Left ventricle myocardium inferior (tissue), 1 donor: ENCODE measurements at places on chromosomes 16 and 17. TPM values are rescaled to one million over a fixed set of nuclear protein-coding genes. Genes with fewer than 3 reads are reported as not detected.
A peak's percentile ranks its signal among the peaks of the same experiment; 100 is the strongest.

TEX14 gene
- 0.19 TPM for total RNA-seq

DNA sequence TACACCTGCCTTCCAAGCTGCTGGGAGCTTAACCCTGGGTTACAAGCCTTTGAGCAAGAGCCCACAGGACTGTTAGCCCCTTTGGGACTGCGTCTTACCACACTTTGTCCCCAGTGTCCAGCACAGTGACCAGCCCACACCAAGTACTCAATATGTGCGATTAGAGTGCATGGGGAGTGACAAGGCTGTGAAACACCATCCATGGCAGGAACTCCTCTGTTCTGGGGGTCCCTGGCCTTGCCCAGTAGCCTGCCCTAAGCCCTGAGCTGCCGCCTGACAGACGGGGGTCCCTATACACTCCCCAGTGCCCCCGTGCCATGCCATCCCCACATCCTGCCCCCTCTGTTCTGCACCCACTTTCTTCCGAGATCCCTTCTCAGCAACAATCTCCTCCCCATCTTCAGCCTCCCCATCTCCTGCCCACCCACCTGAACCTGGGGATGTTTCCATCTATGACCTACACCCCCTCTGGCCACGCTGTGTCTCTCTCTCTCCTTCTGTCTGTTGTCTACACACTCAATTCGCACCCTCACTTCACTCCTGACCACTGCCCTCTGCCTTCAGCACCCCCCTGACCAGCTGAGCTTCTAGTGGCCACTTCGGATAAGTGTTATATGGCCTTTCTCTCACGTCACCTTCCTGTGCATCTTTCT, 112.9 kb upstream of the SMURF2 start:
- no peak for DNase-seq

DNA sequence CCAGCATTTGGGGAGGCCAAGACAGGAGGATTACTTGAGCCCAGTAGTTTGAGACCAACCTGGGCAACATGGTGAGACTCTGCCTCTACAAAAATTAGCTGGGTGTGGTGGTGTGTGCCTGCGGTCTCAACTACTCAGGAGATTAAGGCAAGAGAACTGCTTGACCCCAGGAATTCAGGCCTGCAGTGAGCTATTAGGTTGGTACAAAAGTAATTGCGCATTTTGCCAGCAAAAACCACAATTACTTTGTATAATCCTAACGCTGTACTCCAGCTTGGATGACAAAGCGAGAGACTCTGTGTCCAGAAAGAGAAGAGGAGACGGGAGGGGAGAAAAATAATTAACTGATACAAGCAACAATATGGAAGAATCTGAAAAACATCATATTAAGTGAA, 32.7 kb downstream of the YWHAE start:
- DNase-seq, result no peak

DNA sequence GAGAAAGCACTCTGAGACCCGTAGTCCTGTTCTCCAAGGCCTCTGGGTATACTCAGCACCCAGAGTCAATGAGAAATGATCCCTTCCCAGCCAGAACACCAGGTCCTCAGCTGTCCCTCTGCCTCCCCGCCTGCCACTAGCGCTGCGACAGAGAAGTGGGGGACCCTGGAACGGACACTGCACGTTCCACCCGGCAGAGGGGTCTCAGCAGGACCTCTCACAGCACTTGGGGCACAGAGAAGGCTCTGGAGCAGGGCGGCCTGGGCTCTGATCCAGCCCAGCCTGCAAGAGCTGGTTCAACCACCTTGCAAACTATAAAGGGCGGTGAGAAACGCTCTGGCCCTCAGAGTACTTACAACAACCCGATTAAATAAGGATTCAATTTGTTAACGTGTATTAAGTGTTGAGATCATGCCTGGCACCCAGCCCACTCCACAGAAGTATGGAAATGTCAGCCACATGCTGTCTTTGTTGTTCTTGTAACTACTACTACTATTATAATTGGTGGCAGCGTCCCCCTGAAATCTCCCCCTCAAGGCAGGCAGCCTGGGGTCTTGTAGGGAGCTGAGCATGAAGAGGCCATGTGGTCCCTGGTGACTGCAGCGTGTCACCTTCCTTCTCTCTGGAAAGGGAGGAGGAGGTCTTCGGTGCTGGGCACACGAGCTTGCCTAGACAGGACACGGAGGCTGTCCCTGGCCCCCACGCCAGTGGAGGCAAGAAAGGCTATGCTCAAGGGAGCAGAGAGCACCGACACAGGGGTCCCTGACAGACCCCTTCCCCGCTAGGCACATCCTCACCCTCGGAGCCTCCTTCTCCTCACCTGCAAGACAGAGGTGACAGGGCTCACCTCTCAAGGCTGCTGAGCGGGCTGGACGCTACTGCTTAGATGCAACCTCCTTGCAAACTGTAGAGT, 2.4 kb downstream of the OSGIN1 start:
- peak; percentile 34 for DNase-seq

- DNase-seq, result peak; percentile 19
Observed at GRCh38 chr16:24853830-24854229, 8.1 kb downstream of the SLC5A11 start.

GRCh38 chr16:49839017-49839825, 16.7 kb downstream of the ZNF423 start:
- DNase-seq, result no peak

GRCh38 chr17:62724398-62725146, 83.5 kb downstream of the MARCHF10 start:
- no peak for DNase-seq

- DNase-seq, result no peak
Observed at GRCh38 chr17:74892974-74893911, at the start of gene FADS6. TSS of gene FADS6 (minus strand) at chr17:74893633. CDS start at chr17:74893595, 38 bp downstream.

- no peak for DNase-seq
Observed at GRCh38 chr17:19880393-19880792, 12.7 kb upstream of the ULK2 start.

- DNase-seq, result no peak
Observed at GRCh38 chr16:52501746-52502145, 45.2 kb downstream of the TOX3 start.

GRCh38 chr17:55845385-55845784, 94.5 kb downstream of the PCTP start:
- DNase-seq, result peak; percentile 38

HSD17B2 gene
- total RNA-seq, result not detected

DNA sequence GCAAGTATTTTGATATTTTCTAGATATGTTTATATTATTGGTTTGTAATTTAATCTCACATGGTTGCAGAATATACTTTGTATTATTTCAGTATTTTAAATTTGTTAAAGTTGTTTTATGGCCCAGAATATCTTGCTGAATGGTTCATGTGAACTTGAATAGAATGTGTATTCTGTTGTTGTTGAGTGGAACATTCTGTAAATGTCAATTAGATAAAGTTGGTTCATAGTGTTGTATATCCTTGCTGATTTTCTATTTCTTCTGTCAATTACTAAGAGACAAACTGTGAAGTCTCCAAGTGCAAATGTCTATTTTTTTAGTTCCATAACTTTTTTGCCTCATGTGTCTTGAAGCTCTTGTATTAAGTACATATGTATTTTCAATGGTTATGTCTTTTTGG, 411.7 kb downstream of the NPIPA7 start:
- no peak for DNase-seq

DNA sequence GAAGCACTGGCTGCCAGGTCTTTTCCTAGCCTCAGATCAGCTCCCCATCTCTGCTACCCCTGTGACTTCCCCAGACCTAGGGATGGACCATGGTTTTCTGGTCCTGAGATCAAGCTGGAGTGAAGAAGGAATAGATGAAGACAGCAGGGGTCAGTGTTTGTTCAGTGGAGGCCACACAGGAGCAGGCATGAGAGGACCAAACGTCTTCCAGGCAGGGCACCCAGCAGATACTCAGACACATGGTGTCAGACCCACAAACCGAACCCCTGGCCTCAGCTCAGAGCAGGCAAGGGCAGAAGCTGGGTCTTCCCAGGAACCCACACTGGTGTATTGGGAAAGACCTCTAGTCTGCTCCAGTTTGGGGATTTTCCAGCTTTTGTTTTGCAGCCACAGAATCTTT, 189.7 kb downstream of the IRX5 start:
- DNase-seq, result no peak

PIMREG gene
- total RNA-seq, result 0.19 TPM

DNA sequence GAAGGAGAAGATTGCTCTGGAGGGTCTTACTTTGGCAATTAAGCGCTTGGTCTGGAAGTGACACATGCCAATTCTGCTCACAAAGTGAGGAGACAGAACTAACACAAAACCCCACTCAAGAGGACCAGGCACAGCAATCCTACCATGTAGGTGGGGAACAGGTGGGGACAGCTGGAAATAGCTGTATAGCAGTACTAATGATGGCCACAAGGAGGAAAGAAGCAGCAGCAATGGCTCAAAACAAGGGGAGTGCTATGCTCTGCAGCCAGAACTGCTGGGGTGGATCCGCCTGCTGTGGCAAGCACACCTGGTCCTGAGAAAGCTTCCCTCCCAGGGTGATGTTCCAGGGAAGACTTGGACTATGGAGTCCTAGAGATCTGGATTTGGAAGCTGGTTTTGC, 17.0 kb upstream of the TMEM132E start:
- no peak for DNase-seq

ORAI3 gene
- 12.2 TPM for total RNA-seq

CLEC19A gene
- not detected for total RNA-seq

OXLD1 gene
- total RNA-seq, result 18.4 TPM

DNA sequence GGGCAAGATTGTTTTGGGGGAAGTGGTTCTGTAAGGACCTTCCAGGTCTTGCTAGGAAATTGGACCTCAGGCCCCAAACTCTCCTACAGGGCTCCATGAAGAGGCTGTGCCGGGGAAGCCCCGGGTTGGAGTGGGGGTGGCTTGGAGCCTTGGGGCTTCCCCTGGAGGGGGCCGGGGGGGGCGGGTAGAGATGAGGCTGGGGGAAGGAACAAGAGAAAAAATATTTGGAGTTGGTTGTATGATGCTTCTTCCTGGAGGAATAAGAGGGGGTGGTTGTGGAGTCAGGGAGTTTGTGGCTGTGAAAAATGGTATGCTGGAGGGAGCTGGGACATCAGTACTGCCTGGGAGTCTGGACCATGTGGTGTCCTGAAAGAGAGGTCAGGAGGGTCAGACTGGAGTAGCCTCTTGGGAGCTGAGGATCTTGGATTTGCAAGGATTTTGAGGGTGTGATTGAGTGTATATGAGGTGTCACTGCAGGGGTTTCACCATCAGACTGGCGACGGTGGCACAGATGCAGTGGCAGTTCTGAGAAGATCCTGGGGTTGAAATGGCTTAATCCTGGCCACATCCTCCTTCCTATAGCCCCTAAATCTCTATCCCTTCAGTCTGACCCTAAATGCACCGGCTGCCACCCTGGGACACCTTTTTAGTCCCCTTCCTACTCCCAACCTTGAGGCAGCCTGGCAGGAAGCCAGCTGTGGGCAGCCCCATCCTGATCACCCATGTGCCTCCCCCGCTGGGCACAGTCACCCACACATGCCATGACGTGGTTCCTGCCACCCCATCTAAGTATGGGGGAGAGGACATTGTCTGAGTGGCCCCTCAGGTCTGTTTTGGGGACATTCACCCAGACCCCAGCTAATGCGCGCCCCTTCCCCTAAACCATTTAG, 10.9 kb downstream of the RARA start:
- DNase-seq, result peak; percentile 53

DNA sequence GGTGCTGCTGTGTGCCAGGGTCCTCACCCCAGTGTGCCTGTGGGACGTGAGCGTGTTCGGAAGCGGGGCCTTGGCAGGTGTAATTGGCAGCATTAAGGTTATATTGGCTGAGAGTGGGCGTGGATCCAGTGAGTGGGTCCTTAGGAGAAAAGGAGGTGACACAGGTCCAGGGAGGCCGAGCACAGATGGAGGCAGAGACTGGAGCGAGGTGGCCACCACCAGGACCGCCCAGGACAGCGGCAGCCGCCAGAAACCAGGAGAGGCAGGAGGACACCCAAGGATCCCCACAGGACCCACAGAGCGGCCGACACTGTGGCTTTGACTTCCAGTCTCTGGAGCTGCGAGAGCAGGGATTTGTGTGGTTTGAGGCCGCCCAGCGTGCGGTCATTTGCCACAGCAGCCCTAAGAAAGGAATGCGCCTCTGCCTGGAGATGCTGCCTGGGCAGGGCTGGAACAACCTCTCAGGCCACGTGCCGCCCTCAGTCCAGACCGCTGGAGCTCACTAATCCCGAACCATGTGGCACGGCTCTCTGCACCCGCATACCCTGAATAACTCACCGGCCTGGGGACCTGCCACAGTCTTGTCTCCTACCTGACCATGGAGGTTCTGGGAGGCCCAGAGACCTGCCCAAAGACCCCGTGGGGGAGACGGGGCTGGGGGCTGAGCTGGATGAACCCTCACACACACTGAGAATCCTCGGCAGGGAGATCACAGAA, 45.4 kb downstream of the SOX8 start:
- no peak for DNase-seq

CRHR1 gene
- not detected for total RNA-seq

WFIKKN1 gene
- total RNA-seq, result 0.14 TPM

DNA sequence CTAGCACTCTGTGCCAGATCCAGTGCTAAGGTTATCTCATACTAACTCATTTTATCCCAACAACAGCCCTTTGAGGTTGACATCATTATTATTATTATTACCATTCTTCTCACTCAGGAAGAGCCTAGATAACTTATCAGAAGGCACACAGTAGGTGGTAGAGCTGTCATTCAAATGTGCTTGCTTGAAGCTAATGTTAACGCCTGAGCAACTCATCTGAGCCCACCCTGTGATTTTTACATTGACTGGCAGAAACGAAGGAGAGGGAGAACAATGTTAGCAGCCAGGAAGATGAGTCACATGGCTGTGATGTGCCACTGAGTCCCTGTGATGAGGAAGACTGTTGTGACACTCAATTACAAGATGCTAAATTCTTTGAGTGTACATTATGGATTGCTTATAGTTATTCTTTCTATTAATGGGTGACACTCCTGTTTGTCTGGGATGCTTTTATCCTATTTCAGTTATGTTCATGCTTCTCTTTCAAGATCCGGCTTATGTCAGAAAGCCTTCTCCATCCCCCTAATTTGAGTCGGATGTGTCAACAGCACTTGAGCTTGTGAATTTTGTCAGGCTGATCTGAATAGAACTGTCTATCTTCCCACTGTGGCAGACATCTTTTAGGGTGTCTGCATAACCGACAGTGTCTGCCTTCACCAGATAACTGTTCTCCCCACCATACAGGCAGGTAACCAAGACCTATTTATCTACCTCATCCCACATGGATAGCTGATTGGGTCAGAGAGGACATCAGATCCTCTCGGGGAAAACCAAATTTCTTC, 426.4 kb downstream of the CA10 start:
- no peak for DNase-seq

DNA sequence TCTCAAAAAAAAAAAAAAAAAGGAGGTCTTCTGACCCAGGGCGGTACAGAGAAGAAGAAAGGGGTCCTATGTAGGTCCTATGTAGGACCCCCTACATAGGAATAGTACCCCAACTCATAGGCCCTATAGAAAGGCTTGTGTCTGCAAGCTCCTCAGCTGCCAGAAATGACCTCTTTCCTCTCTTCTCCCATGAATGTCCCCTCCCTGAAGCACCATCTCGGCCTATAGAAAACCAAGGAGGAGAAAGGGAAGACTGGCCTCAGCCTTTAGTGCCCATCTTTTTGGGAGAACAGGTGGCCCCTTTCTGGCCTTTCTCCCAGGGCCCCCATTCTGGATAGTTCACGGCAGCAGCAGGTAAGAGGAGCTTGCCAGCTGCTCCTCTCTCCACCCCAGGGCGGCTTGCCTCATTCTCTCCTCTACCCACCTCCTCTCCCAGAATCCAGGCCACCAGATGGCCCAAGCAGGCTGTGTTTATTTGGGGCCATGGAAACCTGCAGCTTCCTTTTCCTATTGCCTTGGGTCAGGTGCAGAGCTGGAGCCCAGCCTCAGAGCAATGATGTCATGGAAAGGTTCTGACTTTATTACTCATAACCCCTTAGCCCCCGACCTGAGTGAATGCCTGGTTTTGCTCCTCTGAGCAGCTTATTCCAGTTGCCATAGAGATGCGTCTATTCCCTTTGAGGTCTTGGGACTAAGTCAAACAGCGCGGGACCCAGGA, 1.6 kb upstream of the MRPL58 start:
- DNase-seq, result peak; percentile 54

GRCh38 chr17:68238871-68239253, 9.0 kb upstream of the AMZ2 start:
- no peak for DNase-seq
